NCI-H2171 (cell line): ENCODE measurements at places on chromosomes 2 and 18.
A peak's percentile ranks its signal among the peaks of the same experiment; 100 is the strongest.

- no peak for DNase-seq
Measured at GRCh38 chr2:132656266-132656975, 13.6 kb downstream of the LYPD1 start.

DNA sequence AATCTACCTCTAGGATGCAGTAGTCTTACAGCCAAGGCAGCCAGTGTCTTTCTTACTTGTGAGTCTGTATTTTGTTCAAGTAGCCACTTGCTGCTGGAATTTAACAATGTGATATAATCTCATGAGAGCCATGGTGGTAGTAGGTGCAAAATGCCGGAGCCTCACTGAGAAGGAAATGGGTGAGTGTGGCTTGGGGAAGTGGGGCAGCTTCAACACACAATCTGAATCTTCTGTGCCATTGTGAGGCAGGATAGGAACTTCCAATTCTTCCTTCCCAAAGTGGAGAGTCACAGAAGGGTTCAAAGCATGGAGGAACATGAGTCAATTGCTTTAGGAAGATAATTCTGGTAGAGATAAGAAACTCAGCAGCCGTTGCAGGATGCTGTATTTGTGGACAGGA, 158.7 kb upstream of the APCDD1 start:
- no peak for DNase-seq

DNA sequence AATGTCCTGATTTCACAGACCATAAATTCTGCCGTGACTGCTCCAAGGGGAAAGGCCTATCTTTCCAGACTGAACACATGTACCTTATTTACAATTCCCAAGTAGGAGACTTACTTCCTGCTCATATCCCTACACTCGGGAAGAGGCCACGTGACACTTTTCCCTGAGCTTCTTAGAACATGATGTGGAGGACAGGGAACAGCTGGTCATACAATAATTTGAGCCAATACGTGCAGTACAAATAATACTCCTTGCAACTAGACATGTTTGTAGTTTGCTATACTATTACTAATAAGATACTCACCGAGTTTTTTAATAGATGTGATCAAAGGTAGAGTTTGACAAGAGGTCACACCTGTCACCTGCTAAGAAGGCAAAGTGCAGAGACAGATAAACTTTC, 256.4 kb downstream of the SP3 start:
- no peak for DNase-seq

GRCh38 chr2:43358410-43359201, 132.2 kb upstream of the ZFP36L2 start:
- DNase-seq = peak; percentile 24

DNA sequence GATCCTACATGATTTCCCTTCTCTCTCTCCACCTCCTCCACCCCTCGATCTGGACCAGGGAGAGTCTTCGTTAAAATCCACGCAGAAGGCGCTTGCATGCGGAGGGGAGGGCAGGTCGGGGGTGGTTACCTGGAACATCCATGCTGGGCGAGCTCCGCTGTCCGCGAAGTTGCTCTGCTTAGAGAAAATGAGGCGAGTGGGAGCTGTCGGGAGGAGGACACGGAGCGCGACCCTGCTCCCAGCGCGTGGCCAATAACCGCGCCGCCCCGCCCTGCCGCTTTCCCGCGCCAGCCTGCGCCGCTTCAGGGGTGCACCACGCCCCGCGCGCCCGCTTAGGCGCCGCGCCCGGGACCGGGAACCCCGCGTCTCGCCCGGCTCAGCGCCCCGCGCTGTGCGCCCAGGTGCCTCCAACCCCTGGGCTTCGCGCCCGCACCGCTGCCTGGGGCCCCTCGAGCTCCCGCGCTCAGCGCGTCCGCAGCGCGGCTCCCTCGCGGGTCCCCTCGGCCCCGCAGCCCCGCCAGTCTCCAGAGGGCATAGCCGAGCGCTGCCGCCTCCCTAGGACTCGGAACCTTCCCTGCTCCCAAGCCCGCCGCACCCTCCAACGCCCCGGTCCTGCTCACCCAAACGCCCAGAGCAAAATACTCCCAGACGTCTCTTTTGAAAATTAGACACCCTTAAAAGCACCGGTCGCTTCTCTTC, 636 bp downstream of the CBLN2 start:
- DNase-seq = no peak

DNA sequence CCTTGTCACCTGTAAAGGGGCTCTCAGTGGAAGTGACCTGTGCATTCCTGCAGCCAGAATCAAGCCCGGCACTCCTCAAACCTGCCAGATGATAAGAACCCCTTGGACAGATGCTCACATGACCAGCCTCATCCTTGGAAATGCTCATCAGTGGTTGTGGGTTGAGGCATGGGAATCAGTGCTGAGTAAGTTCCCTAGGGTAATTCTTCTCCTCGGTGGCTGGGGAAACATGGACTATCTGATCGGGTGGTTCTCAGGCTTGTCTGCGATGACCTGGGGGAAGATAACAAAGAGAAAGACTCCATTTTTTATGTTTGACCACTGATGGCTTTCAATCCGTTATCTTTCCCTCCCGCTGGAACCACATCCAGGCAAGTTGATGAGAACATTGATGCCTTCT, 84.0 kb downstream of the SPP2 start:
- DNase-seq = no peak
